ENCODE measurements at places on chromosomes 6 and 20.

- no peak for DNase-seq
Measured at GRCh38 chr6:22025468-22026163, 271.2 kb downstream of the PRL start.

- no peak for DNase-seq
Measured at GRCh38 chr6:158043586-158044524, 62.2 kb downstream of the SYNJ2 start.

DNA sequence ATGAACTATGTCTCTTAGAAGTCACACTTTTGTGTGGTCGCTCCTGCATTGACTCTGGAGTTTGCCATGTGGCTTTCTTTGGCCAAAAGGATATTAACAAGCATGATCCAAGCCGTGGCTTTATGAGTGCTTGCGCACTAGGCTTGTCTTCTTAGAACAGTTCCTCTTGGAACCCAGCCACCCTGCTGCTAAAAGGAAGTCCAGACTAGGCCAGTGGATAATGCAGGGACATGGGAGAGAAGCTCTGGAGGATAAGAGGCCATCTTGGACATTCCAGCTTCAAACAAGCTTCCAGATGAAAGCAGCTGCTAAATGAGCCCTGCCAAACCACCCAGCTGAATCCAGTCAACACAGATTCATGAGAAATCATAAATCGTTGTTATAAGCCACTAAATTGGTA lies 346.4 kb downstream of the CDC5L start:
- DNase-seq, result no peak

GRCh38 chr6:67121115-67121514 lies 1414.1 kb upstream of the EYS start:
- no peak for DNase-seq

DNA sequence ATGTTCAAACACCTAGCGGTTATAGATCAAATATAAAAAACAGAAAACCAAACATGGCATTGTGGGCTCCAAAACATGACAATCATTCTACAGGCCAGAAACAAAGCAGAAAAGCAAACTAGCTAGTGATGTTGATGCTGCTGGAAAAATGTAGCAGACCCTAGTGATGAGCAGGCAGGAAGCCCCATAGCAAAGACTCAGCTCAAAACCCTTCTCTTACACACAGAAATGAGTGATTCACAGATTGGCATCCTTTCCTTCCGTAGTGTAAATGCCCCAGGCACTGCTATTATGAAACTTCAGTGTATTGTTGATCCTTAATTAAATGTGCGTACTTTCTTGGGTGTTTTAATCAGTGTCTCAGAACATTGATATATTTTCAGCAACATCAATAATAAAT lies 425.1 kb downstream of the UTRN start:
- no peak for DNase-seq

- no peak for DNase-seq
Measured at GRCh38 chr6:119133400-119133799, 54.9 kb upstream of the FAM184A start.

- no peak for DNase-seq
Measured at GRCh38 chr6:129596522-129596921, 113.5 kb downstream of the ARHGAP18 start.

- no peak for DNase-seq
Measured at GRCh38 chr6:166586424-166587156, at the start of gene RAMACL. RAMACL (minus strand) TSS chr6:166586678; CDS start chr6:166586477, 201 bp downstream.

DNA sequence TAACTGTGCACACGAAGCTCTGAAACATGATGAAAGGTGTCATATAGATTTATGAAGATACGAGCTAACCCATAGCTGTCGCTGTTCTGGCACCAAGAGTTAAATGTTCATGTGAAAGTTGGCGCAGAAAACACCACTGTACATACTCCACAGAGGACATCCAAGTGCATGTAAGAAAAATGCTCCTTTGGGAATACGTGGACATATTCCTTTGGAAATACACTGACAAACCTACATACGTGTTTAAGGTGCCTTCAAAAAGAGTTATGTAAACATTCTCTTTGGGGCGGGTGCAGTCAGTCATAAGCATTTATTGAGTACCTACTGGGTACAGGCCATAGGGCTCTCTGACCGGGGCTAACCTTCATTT lies 723 bp upstream of the ARID1B start:
- DNase-seq, result no peak

DNA sequence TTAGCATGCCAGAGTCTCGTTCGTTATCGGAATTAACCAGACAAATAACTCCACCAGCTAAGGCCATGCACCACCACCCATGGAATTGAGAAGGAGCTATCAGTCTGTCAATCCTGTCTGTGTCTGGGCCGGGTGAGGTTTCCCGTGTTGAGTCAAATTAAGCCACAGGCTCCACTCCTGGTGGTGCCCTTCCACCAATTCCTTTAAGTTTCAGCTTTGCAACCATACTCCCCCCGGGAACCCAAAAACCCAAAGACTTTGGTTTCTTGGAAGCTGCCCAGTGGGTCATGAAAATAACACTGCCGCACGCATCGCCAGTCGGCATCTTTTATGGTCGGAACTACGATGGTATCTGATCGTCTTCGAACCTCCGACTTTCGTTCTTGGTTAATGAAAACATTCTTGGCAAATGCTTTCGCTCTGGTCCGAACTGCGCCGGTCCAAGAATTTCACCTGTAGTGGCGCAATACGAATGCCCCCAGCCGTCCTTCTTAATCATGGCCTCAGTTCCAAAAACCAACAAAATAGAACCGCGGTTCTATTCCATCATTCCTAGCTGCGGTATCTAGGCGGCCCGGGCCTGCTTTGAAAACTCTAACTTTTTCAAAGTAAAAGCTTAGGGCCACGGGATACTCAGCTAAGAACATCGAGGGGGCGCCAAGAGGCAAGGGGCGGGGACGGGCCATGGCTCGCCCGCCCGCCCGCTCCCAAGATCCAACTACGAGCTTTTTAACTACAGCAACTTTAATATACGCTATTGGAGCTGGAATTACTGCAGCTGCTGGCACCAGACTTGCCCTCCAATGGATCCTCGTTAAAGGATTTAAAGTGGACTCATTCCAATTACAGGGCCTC lies 1958.5 kb upstream of the DEFB115 start:
- DNase-seq, result no peak

DNA sequence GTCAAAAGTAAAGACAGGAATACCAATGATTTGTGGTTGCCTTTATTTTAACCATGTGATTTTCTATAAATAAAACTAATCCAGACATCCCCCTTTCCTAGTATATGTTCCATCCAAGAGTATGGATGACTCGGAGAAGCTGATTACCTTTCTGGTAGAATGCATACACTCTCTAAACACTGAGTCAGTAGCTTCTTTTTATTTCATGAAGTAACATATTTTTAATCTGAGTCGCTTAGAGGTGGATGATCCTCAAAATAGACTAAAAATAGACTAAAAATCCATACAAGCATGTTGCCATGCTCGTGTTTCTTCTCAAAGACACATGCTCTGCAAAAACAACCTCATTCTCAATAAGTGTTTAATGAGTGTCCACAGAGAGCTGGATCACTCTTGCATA lies 263.7 kb downstream of the COL12A1 start:
- no peak for DNase-seq
